ENCODE measurements at places on chromosomes 13 and 19.
A peak's percentile ranks its signal among the peaks of the same experiment; 100 is the strongest.

- no peak for DNase-seq
Measured at GRCh38 chr13:24182703-24183081, 22.2 kb downstream of the SPATA13 start.

- DNase-seq = peak; percentile 25
Measured at GRCh38 chr13:107379407-107380155, 811.6 kb upstream of the ARGLU1 start.

DNA sequence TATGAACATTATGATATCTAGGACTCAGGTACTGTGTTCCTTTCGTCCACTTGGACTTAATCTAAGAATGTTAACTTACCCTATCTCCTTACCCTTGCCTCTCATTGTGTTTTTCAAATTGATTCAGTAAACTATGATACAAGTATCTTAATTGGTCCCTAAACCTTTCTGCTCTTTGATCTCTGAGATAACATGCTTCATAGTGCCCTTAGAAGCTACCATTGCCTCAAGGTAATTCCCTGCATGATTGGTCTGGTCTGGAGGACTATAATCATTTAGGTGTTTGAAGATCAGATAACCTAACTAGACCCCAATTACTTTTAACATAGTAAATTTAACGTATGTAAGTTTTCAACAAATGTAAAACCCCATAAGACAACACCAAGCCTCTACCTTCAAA, 169.9 kb upstream of the NBEA start:
- no peak for DNase-seq

DNA sequence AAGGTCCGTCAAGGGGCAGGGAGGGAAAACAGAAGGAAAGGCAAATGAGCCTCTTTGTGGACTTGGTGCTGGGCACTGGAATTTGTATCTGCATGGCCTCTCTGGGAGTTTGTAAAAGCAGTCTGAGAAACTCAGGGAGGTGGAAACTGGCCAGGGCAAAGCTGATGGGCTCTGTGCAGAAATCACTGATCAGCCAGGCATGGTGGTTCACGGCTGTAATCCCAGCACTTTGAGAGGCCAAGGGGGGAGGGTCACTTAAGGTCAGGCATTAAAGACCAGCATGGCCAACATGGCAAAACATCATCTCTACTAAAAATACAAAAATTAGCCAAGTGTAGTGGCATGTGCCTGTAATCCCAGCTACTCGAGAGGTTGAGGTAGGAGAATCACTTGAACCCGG, 369.9 kb upstream of the ZNF507 start:
- no peak for DNase-seq
